Suprapubic skin (tissue), 4 donors: ENCODE measurements at places on chromosomes 3 and 15. TPM values are rescaled to one million over a fixed set of nuclear protein-coding genes. Genes with fewer than 3 reads are reported as not detected.

DNA sequence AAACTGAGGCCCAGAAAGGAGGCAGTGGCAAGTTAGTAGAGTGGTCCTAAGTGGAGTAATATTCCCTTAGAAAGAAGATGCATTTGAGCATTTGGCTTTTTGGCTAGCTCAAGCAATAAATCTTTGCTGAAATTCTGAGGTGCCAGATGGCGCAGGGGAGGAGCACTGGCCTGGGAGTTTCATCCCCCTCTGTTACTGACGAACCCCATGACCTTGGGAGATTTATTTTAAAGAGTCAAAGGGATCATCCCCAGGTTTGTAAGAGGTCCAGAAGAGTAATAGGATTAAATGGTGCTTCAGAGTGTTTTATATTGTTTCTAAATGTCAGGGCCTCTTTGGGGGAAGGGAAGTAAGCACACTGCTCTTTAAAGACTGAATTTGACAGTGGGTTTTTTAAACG, 85.1 kb upstream of the PIAS1 start:
- DNase-seq = no peak

- no peak for DNase-seq
Observed at GRCh38 chr3:156551261-156551660, 3.7 kb downstream of the SSR3 start.

GRCh38 chr15:65857718-65858402, 11.4 kb upstream of the RAB11A start:
- DNase-seq = no peak

DNA sequence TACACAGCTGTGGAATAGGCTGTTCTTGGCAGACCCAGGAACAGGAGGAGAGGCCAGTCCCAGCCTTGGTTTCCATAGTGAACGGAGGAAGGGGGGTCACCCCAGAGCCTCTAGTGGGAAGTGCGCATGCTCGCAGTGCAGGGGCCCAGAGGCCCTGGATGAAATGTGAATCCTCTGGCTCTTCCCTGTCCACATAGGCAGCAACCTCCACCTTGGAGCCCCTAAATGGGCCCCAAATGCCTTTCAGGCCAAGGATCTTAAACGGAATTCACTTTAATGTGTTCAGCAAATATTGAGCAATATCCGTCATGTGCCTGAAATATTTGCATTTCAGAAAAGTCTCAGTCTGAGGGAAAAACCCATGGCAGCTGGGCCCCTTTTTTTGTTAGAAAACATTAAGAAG, 3.3 kb upstream of the NDN start:
- DNase-seq = peak; percentile 67

SPTBN5 gene
- total RNA-seq = 3.4 TPM

SRGAP3 gene
- total RNA-seq = 33.1 TPM
